Keratinocyte (primary cell): ENCODE measurements at places on chromosomes 5 and 9.

DNA sequence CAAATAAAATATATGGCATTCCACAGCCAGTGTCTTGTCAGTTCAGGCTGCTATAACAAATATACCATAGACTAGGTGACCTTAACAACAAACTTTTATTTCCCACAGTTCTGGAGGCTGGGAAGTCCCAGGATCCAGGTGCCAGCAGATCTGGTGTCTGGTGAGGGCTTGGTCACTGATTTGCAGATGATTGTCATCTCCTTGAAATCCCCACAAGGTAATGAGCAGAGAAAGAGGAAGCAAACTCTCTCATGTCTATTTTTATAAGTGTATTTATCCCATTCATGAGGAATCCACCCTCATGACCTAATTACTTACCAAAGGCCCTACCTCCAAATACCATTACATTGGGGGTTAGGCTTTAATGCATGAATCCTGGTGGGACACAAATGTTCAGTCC lies 663.2 kb downstream of the TLR4 start:
- no peak for DNase-seq

DNA sequence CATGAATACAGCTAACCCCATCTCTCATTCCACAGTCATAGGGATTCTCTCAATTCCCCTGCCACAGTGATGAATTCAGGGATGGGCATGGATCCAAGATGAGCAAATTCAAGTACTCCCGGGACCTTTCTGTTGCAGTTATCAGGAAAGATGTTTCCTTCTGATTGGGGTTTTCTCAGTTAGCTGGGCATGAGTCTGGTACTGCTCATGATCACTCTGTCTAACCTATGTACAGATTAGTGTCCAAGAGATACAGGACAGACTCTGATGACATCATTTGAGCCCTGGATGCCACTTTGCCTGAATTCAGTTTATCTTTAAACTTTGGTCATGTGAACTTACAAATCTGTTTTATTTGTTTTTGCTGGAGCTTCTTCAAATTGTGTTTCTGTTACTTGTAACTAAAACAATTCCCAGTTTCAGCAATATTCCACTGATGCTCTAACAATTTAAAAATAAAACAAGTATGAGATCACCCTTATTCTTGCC lies 257.7 kb upstream of the KLF9 start:
- DNase-seq = no peak

- no peak for DNase-seq
These were observed 8.2 kb downstream of the ALDOB start for GRCh38 chr9:101427358-101427757.

DNA sequence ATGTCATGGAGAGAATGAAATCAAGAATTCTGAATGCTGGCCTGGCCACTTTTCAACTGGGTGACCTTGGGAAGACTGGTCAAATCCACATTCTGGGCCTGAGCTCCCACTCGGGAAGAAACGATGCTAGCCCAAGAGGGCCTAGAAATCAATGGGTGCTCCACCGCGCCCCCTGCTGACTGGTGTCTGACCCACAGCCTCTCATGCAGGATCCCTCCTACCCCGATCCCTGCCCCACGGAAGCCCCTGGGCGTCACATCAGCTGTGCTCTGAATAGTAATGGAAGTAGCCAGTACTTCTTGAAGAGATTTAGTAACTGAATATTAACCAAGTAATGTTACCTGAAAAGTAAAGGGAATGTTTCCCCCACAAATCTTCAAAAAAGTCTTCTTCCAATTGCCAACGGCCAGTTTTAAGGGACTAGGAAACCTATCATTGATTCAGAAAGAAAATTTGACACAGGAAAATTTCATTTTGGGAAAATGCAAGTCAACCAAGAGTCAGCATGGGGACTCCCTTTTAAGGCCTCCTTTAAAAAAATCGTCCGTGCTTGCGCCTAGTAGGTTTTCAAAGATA lies 43.9 kb downstream of the CRB2 start:
- DNase-seq = no peak

- no peak for DNase-seq
These were observed 404.0 kb upstream of the IRX1 start for GRCh38 chr5:3191585-3191984.

DNA sequence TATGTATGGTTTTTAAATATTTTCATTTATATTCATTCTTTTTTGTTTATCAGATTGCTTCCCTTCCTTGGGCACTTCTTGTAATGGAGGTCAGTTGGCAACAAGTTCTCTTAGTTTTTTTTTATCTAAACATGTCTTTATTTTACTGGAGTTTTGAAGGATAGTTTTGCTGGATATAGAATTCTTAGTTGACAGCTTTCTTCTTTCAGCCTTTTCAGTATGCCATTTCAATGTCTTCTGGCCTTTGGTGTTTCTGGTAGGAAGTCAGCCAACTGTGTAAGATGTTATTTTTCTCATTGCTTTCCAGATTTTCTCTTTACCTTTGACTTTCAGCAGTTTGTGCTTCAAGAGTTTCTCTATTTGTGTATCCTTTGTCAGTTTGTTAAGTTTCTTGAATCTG lies 14.2 kb downstream of the SLC12A2 start:
- no peak for DNase-seq
